ENCODE measurements at places on chromosomes 13 and 19.

DNA sequence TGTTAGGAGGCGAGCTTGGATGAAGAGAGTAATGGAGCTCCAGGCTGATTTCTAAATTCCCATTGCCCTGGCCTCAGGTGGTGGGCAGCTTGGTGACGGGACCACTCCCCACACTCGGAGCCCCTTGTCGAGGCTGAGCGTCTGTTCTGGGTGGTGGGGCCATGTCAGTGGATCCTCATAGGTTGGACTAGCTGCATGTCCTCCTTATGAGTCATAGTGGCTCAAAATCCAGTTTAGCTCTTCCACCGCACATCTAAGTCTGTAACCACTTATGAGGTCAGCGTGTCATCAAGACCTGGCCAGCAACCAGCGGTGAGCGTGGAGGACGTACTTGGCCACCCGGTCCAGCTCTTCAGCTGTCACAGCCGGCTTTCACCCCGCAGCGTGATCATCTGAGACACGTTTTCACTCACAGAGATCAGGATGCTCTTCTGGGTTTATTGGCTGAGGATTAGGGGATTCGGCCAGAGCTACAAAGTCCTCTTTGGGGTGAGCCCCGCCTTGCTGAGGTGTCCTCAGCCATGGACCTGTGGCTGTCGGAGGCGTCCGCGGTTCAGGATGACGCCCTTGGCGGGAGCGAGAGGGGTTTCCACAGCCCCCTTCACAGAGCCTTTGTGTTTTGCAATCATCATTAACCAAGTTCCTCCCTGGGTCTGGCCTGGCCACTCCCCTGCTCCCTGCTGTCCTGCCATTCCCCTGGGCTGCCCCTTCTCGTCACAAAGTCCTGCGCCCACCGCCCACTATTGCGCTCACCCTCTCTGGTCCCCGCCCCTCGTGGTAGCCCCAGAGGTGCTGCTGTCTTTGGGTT lies 41.9 kb downstream of the ADPRHL1 start:
- DNase-seq, result peak; percentile 97

GRCh38 chr13:73984949-73985691 lies 149.1 kb downstream of the KLF12 start:
- no peak for DNase-seq

DNA sequence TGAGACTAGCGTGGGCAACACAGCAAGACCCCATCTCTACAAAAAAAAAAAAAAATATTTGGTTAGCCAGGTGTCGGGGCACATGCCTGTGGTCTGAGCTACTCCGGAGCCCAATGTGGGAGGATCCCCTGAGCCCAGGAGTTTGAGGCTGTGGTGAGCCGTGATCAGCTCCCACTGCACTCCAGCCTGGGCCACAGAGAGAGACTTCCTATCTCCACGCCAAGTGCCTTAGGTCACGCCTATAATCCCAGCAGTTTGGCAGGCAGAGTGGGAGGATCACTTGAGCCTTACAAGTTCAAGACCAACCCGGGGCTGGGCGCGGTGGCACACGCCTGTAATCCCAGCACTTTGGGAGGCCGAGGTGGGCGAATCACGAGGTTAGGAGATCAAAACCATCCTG lies 8.7 kb upstream of the ADAT3 start:
- no peak for DNase-seq

GRCh38 chr13:37585541-37585940 lies 13.0 kb downstream of the POSTN start:
- no peak for DNase-seq

DNA sequence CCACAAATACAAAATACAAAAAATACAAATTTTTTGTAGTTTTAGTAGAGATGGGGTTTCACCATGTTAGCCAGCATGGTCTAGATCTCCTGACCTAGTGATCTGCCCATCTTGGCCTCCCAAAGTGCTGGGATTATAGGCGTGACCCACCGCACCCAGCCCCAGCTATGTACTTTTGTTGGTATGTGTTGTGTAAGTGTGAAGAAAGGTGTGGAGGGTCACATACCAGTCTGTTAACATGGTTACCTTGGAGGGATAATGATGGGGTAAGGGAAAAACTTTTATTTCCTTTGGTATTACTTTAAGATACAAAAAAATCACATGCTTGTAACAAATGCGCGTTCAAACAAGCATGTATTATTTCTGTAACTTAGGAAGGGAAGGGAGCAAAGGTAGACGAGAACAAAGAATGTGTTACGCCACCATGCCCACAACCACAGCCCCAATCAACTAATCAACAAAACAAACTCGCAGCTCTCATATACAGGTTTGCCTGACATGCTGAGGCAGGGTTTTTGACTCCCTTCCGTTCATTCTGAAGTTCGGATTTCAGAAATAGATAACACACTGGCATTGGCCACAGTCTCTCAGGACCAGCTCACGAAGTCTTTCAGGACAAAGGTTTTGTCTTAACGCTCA lies 13.5 kb upstream of the VWA8 start:
- no peak for DNase-seq

- DNase-seq, result no peak
Measured at GRCh38 chr13:34939771-34940170, 2.3 kb upstream of the NBEA start.

- no peak for DNase-seq
Measured at GRCh38 chr13:106753251-106753650, 185.3 kb upstream of the ARGLU1 start.

GRCh38 chr19:13122275-13122878 lies 4.3 kb downstream of the NACC1 start:
- no peak for DNase-seq

GRCh38 chr19:3375221-3376090 lies 9.1 kb downstream of the NFIC start:
- peak; percentile 37 for DNase-seq

- DNase-seq, result no peak
Measured at GRCh38 chr19:1674293-1674679, 21.9 kb upstream of the TCF3 start.

- no peak for DNase-seq
Measured at GRCh38 chr13:66974174-66974573, 256.0 kb downstream of the PCDH9 start.

DNA sequence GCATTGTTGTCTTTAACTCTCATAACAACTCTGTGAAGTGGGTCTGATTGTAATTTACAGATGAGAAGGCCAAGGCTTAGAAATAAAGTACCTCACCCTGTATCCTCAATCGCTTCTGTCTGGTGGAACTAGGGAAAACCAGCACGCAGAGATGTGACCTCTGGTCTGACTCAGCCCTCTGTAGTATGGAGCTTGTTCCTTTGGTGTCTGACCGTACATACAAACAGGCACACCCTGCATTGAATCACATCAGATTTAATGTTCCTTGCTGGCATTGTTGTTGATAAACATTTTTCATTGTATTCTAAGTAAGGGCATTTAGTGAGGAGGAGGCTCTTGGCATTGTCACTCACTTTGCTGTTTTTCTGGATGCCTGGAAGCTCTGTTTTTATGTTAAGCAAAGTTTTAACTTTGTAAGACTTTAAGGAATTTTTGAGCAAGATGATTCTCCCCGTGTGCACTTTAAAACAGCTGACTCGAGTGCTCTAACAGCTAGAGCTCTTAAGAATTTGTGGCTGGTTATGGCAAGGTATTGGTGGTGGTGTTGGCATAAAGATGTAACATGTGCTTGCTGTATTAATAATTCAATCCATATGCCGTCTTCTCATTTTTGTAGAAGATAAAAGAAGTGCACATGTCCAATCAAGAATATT lies 89.0 kb upstream of the SPATA13 start:
- DNase-seq, result peak; percentile 85

DNA sequence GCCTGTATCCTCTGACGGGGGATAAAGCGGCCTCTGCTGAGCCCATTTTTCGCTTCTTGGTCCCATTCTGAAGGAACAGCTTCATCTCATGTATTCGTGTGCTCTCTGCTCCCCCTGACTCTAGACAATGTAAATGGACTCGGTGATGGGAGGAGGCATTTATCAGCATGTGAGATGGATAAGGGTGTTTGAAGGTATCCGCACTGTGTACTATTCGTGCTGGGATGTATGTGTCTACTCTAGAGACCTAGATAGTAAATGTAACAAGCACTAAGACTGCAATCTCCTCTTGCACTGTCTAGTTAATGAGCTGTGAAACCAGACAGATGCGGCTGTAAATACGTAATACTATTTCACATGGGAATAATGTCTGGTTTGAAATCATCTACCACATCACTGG lies 134.6 kb upstream of the ARGLU1 start:
- DNase-seq, result no peak

GRCh38 chr19:33771384-33772101 lies 25.1 kb upstream of the KCTD15 start:
- peak; percentile 48 for DNase-seq

- no peak for DNase-seq
Measured at GRCh38 chr13:45004096-45004495, 14.8 kb downstream of the GPALPP1 start.

GRCh38 chr13:33245505-33246158 lies 39.9 kb downstream of the STARD13 start:
- no peak for DNase-seq

GRCh38 chr19:32924200-32924599 lies 47.6 kb downstream of the CEP89 start:
- DNase-seq, result peak; percentile 3

- DNase-seq, result no peak
Measured at GRCh38 chr13:113053376-113053775, 52.2 kb upstream of the F7 start.
